ENCODE measurements at places on chromosomes 2 and 18.

DNA sequence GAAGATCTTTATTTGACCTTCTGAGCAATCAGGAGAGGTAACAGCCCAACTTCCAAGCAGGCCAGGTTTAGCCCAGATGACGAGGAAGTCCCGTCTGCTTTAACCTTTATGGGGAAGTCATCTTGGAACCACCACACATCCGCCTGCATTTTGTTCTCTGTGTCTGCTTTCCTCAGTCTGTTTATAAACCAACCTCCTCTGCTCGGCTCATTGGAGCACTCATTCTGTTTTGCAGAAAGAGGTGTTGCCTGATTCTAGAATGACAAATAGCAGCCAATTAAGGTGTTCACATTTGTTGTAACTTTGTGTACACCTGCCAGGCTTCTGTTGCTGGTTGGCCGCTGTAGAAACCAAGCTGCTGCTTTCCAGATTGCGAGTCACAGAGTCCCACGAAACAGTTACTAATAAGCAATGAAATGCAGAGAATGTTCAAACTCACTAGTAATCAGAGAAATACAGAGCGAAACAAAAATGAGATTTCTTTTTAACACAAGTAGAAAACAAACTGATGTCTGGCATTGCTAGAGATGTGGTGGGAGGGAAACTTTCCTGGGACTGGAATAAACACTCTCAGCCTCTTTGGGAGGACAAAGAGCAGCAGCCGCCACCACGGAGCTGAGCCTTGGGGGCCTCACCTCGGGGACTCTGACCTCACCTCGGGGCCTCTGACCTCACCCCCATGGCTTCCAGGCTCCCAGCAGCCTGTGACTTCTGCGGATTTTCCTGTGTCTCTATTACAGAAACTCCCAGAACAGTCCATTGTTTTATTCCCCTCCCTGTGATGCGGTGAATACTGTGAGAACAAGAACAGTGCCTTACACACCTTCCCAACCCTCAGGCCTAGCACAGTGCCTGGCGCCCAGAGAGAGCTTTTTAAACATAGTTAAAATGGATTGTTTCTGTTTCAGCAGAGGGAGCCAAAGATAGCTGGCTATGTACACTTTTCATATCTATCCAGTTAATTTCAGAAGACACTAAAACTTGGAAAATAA lies 64.0 kb downstream of the MBP start:
- no peak for DNase-seq

DNA sequence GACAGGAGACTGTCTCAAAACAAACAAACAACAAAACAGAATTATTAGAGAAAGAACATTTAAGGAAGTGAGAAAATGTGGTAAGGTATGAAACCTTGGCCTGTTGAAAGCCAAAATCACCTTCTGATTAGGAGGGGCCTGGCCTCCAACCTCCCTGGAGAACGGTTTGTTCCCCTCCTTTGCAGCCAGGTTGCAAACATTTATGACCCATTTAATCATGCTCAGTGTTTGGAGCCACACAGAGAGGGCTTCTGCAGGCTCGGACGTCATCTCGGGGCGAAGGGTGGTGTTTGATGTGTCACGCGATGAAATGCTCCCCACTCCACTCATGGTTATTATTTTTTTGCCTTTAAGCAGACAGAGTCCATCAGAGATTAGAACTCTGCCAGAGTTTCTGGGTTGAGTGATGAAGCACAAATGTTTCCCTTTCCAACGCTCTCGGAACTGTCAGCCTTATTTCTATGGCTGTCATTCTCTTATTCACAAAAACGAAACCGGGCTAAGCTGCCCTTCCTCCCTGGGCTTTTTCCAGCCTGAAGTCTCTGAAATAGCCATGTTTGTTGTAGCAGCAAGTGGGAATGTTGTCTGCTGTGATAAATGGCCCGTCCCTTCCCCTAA lies 33.6 kb upstream of the ROCK2 start:
- no peak for DNase-seq

DNA sequence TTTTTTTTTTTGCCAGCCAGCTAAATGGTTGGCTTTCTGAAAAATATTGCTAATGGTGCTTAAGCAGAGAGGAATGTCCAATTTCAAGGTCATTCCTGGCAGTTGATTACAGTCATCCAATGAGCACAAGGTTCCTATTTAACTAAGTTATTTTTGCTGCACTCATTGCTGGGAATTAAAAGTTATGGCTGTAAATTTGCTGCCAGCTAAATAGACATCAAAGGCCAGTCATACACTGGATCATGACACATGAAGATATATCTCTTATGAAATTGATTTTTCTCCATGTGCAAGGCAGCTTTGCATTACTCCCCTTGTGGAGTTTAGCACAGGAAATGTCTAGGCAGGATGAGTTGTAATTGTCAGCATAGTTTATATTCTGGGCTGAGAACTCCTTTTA lies 1898.4 kb upstream of the CELF4 start:
- no peak for DNase-seq

- DNase-seq = no peak
Measured at GRCh38 chr18:7940971-7941370, 373.9 kb downstream of the PTPRM start.

- DNase-seq = no peak
Measured at GRCh38 chr2:68971591-68972231, 2.7 kb upstream of the GKN1 start.

DNA sequence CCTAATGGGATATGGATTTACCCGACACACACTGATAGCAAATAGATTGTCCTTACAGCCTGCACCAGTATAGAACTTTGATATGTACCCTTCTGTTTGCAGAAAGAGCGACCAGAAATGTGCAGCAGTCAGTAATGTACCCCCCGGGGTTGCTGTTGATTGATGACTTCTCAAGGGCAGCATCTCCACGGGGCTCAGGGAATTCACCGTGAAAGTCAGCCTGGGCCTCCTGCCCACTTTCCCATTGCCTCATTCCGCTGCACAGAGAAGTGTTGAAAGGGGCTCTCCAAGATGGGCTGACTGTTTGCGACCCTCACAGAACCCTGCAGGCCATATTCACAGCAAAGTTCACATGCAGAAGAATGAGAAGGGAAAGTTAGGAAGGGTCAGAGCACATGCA lies 241.3 kb downstream of the PRKCE start:
- DNase-seq = peak; percentile 63

DNA sequence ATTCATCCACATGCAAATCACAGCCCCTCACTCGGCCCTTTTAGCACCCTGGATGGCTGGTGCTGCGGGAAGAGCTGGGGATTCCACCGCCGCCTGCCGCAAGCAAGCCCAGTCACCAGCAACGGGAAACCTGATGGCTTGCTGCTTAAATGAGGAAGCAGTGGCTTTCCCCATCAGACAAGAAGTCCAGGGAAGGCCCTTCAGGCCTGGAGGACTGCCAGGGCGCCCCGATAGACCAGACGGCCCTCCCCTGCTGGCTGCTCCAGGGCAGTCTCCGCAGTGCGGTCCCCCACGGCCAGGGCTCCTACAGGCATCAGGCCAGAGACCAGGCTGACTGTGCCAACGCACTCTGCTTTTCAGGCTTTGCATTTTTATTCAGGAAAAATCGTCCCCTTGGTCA lies 439.1 kb downstream of the EIPR1 start:
- DNase-seq = no peak

GRCh38 chr2:80048296-80048695 lies 256.3 kb downstream of the LRRTM1 start:
- DNase-seq = no peak

- DNase-seq = no peak
Measured at GRCh38 chr2:96913398-96914202, 43.7 kb upstream of the SEMA4C start.

DNA sequence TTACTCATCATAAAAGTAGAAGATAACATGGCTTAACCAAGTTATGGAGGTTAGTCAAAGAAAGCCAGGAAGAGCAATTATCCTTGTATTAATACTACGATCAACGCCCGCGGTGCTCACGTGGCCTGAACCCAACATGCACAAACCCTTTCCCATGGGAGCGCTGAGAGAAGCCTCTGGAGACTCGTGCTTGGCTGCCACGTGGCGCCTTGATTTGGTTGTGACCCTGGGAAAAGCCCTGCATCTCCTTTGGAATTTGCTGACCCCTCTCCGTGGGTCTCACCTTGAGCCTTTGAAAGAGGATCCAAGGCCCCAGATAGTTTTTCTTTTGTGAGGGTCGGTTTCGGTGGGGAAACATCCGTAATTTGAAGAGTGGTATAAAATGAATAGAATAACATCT lies 255.6 kb downstream of the DCDC2C start:
- DNase-seq = no peak

DNA sequence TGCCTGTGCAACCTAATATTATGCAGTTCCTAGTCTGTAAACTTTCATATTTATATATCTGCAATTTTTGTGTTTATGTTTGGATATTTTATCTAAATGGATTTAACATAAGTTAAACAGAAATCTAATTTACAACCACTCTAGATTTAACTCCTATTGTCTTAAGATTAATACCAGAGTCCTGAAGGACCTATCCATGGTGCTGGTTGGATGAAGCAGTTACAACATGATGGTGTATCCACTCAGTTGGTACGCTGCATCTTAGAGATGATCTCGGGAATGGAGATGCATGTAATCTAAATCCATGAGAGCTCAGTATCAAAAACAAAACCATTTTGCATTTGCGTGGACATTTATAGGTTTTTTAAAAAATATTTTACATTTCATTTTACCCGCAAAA lies 745.9 kb upstream of the SLC8A1 start:
- no peak for DNase-seq

DNA sequence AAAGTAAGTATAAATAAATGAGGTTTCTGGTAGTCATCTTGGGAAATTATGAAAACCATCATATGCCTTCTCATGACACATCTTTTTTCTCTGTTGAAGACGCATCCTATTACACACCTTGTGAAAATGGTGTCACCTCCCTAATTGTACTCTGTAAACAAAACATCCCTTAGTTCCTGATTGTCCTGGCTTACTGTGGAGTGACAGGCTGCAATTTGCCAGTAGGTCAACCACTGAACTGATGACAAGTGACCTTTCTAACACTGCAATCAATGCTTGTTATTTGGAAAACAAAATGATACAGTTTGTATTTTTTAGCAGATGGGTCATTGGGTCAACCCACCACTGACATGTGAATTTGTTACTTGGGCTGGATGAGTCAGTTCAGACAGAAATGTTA lies 219.5 kb downstream of the PTPRM start:
- no peak for DNase-seq

DNA sequence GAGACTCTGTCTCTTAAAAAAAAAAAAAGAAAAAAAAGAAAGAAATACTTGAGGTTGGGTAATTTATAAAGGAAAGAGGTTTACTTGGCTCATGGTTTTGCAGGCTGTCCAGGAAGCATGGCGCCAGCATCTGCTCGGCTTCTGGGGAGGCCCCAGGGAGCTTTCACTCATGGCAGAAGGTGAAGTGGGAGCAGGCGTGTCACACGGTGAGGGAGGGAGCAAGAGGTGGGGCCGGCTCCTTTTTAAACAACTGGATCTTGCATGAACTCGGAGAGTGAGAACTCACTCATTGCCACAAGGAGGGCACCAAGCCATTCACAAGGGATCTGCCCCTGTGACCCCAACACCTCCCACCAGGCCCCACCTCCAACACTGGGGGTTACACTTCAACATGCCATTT lies 30.6 kb downstream of the CYP26B1 start:
- DNase-seq = no peak

GRCh38 chr2:238818561-238818960 lies 29.3 kb upstream of the TWIST2 start:
- DNase-seq = no peak

DNA sequence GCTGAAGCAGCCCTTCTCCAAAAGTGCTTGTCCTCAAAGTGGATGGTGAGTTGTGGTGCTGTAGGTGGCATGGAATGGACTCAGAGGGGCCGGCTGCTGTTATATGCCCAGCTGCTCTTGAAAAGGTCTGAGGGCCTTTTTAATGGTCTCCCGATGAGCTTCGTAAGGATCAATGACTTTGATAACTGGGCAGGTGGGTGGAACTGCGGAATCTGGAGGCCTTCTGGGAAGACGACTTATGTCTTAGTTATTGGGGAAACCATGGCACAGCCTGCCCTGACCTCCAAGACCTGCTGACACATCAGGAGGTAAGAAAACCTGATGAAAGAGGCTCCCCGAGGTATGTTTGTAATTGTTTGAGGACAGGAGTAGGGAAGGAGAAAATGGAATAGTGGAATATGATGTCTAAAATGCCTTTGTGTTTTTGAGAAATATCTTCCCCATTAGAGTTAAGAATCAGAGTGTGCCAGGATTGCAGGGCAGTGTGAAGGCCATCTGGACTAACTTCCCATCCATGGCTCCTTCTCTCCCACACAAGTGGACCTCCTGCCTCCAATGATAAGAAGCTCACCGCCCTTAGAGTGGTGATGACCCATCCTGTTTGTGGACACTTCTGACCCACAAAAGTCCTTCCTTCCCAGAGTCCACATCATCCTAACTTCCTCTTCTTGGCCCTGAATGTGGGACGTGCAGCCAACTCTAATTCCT lies 236.1 kb downstream of the FHOD3 start:
- DNase-seq = no peak

DNA sequence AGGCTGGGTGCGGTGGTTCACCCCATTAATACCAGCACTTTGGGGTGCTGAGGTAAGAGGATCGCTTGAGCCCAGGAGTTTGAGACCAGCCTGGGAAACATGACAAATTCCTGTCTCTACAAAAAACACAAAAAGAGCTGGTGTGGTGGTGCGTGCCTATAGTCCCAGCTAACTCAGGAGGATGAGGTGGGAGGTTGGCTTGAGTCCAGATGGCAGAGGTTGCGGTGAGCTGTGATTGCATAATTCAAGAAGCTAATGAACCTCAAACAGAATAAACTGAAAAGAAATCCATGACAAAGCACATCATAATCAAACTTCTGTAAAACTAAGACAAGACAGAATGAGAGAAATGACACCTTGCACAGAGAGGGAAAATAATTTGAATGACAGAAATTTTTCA lies 54.8 kb downstream of the SEMA4F start:
- DNase-seq = no peak

DNA sequence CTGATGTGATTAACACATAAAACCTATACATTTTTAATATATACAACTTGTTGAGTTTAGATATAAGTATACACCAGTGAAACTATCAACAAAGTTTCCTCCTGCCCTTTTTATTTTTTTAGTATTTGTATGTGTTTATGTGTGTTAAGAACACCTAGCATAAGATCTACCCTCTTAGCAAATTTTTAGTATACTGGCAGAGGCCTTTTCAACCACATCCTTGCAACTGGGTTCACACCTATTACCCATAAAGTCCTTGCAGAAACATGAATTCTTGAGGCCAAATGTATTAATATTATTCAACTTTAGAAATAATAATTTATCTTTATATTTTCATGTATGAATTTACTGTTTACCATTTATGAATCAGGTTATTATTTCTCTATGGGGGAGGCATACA lies 119.7 kb upstream of the CRIM1 start:
- DNase-seq = no peak

GRCh38 chr2:64283641-64284361 lies 139.6 kb upstream of the PELI1 start:
- DNase-seq = no peak

GRCh38 chr2:204074456-204074855 lies 137.9 kb downstream of the ICOS start:
- peak; percentile 57 for DNase-seq

- no peak for DNase-seq
Measured at GRCh38 chr2:206031162-206031784, 54.7 kb downstream of the INO80D start.

GRCh38 chr18:44411262-44411905 lies 269.3 kb upstream of the SETBP1 start:
- no peak for DNase-seq
